Stimulated activated CD8-positive, alpha-beta memory T cell treated with anti-CD3 and anti-CD28 coated beads, Interleukin-7, amount 100 ng/mL, for 1 hour (primary cell): ENCODE measurements at places on chromosomes 1 and 21.

GRCh38 chr1:224407571-224408293 lies 26.9 kb downstream of the WDR26 start:
- no peak for DNase-seq

- DNase-seq = no peak
These were observed 115.1 kb downstream of the TRIM33 start for GRCh38 chr1:114395863-114396262.

GRCh38 chr1:39861003-39861402 lies 22.3 kb downstream of the TRIT1 start:
- DNase-seq = no peak

DNA sequence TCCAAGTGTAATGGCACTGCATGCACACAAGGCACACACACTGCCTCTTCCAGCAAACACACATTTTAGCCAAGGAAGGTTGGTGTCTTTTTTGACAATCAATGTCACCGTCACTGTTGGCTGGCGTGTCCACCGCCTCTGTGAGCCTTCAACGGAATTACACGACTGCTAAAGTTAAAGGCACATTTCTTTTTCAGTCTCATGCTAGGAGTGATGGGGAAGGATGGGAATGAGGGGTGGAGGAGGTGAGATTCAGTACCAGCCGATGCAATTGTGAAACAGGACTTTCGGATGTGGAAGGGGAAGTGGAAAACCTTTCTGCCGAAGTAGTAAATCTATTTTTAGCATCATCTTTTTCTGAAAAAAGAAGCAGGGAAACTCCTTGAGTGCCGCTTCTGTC lies 1.4 kb downstream of the ELAVL4 start:
- no peak for DNase-seq

- no peak for DNase-seq
These were observed 11.0 kb downstream of the RAP1A start for GRCh38 chr1:111630567-111630966.

DNA sequence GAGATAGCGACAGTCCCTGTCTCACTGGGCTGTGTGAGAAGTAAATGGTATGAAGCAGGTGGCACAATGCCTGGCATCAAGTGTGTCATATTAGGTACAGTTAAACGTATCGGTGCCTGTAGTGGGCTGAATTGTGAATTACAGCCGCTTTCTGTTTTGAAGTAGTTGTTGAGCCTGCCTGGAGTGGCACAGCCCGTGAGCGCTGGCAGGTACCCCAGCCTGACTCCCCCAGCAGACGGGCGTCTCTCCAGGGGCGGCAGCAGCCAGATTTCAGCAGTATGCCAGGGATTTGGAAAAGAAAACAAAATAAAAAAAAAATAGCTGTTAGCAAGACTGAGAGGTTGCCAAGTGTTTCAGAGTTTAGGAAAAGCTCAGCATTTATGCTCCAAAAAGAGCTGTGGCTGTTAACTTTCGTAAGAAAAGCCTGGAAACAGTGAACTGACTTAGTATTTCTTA lies 26.6 kb upstream of the GPR153 start:
- no peak for DNase-seq

DNA sequence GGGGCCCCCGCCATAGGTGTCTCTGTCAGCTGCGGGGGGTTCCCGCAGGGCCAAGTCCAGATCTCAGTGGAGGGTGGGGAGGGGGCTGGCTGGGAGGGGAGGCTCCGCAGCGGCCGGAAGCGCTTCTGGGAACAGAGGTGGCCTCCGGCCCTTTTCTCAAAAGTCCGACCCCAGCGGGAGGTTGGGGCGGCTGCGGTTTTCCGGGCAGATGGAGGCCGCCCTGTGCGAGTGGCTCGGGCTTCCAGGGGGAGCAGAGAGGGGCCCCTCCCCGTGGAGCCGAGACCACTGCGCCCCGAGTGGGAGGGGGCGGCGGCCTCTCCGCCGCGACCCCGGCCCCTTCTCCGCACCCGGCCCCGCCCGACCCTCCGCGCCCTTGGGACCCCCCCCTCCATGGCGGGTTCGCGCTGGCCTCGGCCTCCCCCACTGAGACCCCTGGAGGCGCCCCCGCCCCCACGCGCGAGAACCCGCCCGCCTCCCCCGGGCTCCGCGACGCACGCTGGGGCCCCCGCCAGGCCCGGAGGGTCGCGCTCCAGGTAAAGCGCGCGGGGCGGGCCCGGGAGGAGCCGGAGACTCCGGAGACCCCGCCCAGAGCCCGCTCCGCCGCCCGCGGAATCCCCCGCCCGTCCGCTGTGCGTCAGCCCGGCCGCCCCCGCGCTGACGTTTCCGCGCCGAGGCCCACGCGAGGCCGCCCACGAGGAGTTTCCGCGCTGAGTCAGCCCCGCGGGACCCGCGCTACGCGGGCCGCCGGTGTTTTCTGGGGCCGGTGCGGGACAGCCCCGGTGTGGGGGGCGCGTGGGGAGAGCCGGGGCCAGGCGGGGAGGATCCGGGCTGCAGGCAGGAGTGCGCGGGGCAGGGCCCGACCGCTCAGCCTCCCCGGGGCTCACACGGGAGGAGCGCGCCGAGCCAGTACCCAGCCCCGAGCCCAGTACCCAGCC lies 5.2 kb downstream of the TNFRSF18 start:
- peak; percentile 70 for DNase-seq

DNA sequence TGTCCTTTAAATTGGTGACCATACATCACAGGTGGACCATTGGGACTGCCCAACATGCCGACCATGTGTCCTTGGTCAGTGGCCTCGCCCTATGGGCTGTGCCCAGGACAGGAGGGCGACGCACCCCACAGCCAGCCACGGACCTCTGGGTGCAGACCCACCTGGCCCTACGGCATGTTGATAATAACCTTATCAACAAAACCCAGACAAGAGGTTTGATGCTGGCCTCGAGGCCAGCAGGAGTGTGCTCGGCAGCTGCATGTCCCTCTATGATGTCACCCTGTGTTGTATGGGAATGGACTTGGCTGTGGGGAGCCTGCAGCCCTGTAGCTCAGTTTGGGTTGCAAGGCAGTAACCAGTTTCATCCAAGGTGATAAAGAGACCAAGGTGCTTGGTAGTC lies 32.1 kb downstream of the SLC37A1 start:
- DNase-seq = no peak

GRCh38 chr1:204506201-204506968 lies 9.8 kb upstream of the MDM4 start:
- peak; percentile 39 for DNase-seq

- no peak for DNase-seq
These were observed 101.8 kb downstream of the NFIA start for GRCh38 chr1:61184040-61184713.

- DNase-seq = no peak
These were observed 334.1 kb upstream of the B3GALT2 start for GRCh38 chr1:193520472-193520871.

DNA sequence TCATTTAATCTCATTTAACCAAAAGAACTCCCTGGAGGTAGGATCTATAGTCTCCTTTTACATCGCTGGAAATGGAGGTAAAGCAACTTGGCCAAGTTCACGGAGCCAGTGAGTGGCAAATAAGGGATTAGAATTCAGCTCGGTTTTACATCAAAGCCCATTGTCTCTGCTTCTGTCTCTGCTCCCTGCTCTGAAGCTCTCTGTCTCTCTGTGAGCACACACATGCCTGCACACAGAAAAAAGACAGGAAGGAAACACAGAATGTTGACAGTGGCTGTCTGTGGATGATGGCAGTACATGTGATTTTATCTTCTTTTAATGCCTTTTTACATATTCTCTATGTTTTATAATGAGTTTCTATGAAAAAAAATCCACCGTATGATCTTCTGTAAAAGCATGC lies 8.9 kb upstream of the DHRS3 start:
- no peak for DNase-seq

GRCh38 chr1:224456637-224456953 lies 22.0 kb upstream of the WDR26 start:
- DNase-seq = no peak

DNA sequence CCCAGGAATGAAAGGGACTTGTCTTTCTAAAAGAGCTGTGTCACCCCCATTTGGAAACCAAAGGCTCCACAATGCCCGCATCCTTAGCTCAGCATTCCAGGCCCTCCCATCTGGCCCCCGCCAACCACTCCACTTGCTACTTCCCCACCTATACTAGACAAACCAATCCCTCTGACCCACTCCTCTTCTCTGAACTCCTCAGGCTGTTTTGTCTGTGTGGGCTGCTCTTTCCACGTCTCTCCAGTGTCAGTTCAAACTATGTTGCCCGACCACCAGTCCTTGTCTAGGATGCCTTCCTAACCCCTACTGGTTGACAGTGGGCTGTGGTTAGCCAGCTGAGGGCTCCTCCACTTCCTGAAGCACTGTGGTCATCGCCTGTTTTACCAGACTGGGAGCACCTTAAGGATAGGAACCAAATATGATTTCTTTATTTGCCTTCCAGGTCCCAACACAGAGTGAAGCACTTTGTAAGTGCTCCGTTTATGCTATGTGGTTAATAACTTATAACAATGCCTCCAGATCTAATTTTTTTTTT lies 8.1 kb upstream of the COA7 start:
- DNase-seq = no peak

DNA sequence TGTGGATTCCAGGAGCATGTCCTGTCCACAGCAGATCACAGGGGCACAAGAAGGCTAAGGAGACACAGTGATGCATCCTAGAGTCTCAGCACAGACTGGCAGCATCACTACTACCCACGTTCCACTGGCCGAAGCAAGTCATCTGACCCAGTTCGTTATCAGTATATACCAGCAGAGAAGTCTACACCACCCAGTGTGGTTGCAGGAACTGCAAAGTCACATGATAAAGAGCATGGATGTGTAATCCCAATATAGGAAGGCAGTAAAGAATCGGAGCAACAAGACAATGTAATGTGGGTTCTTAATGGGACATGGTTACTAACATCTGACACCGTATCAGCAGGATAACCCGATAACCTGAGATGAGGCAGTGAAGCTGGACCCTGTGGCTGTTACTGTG lies 246.6 kb downstream of the RRAGC start:
- no peak for DNase-seq

GRCh38 chr1:228030451-228031201 lies 23.8 kb downstream of the WNT3A start:
- no peak for DNase-seq

- DNase-seq = no peak
These were observed 301.3 kb downstream of the NPHP4 start for GRCh38 chr1:5690898-5691297.

DNA sequence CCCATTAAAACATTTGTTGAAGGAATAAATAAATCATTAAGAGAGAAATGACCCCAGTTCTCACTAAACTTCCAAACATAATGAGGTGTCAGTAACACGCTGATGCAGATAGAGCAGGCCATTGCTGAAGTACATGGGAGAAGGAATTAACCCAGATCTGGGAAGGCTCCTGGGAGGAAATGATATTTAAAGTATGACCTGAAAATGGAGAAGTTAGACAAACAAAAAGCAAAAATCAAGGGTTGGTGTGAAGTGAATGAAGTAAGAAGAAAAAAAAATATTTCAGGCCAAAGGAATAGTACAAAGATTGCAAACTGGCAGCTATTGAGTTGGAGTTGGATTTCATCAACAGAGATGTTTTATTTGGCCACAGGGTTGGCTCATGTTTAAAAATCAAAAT lies 71.4 kb downstream of the RGS2 start:
- DNase-seq = no peak

GRCh38 chr1:53327182-53327913 lies 522 bp downstream of the LRP8 start:
- DNase-seq = peak; percentile 15

DNA sequence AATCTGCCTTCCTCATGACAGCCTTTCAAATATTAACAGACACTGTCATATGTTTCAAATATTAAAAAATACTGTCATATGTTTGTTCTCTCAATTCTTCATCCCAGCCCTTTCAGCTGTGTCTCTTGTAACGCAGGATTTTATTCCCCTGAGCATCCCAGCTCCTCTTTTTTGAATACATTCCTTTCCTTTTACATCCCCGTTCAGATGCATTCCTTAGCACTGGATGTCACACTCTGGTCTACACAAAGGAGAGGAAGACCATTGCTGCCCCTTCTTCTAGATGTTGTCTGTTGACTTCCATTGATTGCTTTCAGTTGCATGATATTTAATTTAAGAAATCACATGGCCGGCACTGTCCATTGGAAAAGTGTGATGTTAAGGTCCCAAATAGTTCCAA lies 117.4 kb upstream of the PAXBP1 start:
- DNase-seq = no peak

DNA sequence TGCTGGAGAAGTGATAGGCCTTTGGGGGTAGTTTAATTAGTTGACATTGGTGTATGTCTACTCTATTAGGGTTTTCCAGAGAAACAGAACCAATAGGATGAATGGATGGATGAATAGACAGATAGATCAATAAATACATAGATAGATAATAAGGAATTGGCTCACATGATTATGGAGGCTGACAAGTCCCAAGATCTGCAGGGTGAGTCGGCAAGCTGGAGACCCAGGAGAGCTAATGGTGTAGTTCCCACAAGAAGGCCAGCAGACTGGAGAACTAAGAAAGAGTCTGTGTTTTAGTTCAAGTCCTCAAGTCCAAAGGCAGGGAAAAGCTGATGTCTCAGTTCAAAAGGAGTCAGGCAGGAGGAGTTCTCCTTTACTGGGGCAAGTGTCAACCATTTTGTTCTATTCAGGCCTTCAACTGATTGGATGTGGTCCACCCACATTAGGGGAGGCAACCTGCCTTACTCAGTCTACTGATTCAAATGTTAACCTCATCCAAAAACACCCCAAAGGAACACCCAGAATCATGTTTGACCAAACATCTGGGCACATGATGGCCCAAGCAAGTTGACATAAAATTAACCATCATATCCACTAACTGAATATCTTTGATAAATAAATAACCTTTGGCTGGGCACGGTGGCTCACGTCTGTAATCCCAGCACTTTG lies 4.5 kb upstream of the SDE2 start:
- DNase-seq = no peak

GRCh38 chr1:151546011-151546925 lies 6.2 kb downstream of the TUFT1 start:
- DNase-seq = no peak

- no peak for DNase-seq
These were observed 15.8 kb upstream of the CYB5R1 start for GRCh38 chr1:202982715-202983430.

GRCh38 chr1:202811296-202812175 lies 782 bp downstream of the PCAT6 start:
- DNase-seq = no peak

- no peak for DNase-seq
These were observed 81.0 kb upstream of the VAV3 start for GRCh38 chr1:108046026-108046425.

DNA sequence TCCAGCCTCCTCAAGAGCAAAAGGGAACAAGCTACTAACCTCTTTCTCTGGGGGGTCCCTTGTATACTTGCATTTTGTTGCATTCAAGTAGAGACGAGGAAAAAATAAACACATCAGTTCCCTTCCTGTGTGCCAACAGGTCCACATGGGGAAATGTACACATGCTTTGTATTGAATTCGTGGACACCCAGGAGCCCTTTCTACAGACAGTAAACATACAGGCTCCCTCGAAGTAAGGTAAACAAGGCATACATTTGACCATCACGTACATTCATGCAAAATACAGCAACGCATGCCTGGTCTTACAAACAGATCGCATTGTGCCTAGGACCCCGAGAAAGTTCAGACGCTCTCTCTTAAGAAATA lies 1.1 kb downstream of the KCND3 start:
- DNase-seq = no peak

DNA sequence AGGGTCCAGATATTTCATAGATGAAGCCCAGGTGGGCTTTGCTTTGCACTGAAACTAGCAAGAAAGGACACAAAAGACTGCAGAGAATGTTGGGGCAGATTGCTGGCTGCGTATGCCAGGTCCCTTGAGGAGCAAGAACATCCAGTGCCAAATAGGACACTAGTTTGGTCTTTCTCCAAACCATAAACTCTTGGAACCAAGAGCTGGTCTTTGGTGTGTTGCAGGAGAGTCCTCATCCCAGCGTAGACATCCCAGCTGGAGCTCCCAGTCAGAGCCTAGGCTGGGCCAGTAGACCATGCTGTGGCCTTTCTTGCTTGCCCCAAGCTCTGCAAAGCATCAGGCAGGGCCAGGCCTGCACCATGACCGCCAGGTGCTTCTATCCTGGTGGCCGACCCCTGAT lies 87.5 kb downstream of the ATP5PO start:
- no peak for DNase-seq
